Mucosa of descending colon (tissue), 3 donors: ENCODE measurements at places on chromosomes 5 and 9.
A peak's percentile ranks its signal among the peaks of the same experiment; 100 is the strongest.

DNA sequence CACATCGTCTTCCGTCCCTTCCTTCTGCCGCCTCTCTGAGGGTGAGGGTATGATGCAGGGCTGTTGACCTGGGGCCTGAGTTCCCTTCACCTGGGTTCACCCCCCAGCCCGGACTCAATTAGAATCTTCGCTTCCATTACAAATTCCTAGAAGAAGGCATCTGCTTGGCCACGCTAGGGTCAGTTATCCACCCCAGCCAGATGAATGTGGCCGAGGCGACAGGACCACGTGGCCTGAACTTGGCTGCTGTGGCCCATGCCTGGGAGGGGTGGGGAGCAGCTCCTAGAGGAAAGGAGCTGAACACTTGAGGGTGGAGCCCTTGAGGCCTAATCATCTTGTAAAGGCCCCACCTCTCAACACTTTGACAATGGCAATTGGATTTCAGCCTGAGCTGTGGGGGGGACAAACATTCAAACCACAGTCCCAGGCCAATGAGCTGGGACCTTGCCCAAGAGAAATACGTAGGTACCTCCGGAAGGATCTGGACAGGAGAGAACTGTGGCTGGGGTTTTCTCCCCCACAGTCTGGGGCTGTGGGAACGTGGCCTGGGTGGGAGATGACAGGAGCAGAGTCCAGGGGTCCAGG is 90.6 kb upstream of the ADAMTS2 start:
- DNase-seq = no peak

- DNase-seq = no peak
These were observed 348.7 kb upstream of the SEMA6A start for GRCh38 chr5:116923344-116923743.

- no peak for DNase-seq
These were observed 45.6 kb downstream of the LIX1 start for GRCh38 chr5:97096846-97097245.

DNA sequence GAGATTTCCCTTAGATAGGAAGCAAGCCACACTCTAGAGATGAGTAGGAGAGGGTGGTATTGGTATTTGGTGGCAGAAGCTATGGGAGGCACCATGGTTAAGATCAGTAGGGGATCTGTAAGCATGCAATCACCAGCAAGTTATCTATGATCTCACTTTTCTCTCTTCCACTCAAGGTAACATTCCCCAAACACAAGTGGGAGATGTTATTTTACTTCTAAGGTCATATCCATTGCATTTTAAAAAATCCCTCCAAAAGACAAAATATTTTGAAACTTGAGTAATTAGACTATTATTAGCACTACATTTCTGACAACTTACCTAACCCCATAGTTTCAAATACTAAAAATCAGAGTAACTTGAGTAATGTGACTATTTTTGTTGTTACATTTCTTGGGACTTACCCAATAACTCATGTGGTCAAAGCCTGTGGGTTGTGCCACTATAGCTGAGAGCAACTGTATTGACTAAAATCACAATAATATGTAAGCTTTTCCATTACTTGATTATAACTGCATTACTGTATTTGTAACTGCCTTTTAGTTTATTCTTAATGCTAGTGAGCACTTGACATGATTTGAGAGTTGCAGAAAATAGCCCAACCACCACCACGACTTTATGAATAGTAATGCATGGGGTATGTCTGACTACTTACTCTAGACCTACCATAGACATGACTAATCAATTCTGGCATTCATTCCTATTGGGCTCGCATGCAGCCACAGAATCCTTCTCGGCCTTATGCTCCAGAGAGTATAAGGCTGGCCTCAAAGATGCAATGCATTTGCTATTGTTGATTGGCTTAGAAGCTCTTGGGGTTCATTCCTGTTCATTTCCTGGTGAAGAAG is 264.7 kb downstream of the TRIM32 start:
- no peak for DNase-seq

- no peak for DNase-seq
These were observed 196.2 kb downstream of the AOPEP start for GRCh38 chr9:94922691-94923107.

DNA sequence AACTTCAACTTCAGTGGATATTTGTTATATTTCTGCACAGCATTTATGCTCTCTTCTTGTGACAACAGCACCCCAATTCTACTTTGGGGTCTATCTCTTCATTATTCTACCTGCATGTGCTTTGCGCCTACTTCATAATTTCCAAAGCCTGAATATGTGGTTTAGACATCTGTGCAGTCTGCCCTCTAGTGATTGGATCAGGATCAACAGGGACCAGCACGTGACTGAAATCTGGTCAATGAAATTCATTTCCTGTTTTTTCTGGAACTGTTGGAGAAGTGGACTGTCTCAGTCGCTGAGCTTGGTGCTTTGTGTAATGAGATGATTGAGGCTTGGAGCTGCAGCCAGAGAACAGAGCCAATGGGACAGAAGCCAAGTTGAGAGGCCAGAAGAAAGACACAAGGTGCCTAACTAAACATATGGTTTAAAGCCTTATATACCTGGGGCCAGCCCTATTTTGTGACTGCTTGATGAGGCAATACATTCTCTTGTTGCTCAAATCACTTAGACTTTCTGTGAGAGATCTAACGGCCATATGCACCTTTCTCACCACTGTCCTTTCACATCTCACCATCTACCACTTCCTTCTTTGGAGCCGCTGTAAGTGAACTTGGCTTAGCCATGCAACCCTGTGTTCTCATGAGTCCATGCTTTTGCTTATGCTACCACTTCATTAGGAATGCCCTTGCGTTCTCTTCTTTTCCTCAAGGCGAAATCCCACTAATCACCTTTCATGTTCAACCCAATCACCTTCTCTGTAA is 68.8 kb upstream of the PPP2R2B start:
- peak; percentile 12 for DNase-seq

GRCh38 chr5:168734620-168735300 is 155.6 kb upstream of the PANK3 start:
- no peak for DNase-seq
